Stimulated activated CD4-positive, alpha-beta T cell treated with anti-CD3 and anti-CD28 coated beads, Interleukin-2, amount 100 ng/mL, for 24 hours (primary cell): ENCODE measurements at places on chromosomes 3 and 15.

GRCh38 chr3:59126446-59126845 lies 76.6 kb upstream of the CFAP20DC start:
- no peak for DNase-seq

GRCh38 chr3:23271876-23272741 lies 69.0 kb downstream of the UBE2E2 start:
- no peak for DNase-seq

- no peak for DNase-seq
Observed at GRCh38 chr3:144497452-144497851, 525.8 kb downstream of the DIPK2A start.

GRCh38 chr3:131216801-131217200 lies 164.8 kb upstream of the NUDT16 start:
- no peak for DNase-seq

- no peak for DNase-seq
Observed at GRCh38 chr3:187447737-187448136, 79.6 kb downstream of the RTP4 start.

DNA sequence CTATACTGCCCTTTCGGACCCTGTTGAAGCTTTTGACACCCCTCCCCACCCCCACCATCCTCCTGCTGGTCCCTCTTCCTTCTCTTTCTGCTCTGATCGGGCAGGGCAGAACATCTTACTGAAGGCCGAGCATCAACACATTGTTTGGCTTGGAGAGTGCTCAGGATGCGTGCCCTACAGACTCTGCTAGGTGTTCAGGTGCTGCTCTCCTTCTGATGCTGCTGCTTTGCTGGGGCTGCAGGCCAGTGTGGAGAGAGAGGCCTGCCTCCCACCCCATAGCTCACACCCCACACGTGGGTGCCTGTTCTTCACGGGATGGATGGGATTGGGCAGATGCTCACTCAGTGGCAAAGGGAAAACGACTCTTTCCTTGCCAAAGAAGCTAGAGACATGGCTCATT lies 89.8 kb upstream of the ONECUT1 start:
- no peak for DNase-seq

- no peak for DNase-seq
Observed at GRCh38 chr15:95279277-95280019, 1048.1 kb downstream of the MCTP2 start.

DNA sequence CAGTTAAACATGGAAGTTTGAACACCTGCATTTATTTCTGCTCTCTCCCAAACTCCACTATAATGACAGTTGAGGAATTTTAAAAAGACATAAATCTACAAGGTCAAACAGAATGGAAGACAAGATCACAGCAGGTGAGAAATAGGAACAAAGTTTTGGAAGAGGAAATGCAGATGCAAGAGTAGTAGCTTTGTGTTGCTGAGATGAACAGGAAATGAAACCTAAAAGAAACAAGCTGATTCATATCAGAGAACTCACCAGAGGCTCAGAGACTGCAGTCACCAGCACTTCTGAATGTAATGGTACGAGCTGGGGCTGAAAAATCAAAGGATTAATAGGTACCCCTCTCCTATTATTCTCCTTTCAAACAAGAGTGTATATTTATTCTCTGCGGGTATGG lies 459.9 kb downstream of the RAP2B start:
- DNase-seq, result no peak

DNA sequence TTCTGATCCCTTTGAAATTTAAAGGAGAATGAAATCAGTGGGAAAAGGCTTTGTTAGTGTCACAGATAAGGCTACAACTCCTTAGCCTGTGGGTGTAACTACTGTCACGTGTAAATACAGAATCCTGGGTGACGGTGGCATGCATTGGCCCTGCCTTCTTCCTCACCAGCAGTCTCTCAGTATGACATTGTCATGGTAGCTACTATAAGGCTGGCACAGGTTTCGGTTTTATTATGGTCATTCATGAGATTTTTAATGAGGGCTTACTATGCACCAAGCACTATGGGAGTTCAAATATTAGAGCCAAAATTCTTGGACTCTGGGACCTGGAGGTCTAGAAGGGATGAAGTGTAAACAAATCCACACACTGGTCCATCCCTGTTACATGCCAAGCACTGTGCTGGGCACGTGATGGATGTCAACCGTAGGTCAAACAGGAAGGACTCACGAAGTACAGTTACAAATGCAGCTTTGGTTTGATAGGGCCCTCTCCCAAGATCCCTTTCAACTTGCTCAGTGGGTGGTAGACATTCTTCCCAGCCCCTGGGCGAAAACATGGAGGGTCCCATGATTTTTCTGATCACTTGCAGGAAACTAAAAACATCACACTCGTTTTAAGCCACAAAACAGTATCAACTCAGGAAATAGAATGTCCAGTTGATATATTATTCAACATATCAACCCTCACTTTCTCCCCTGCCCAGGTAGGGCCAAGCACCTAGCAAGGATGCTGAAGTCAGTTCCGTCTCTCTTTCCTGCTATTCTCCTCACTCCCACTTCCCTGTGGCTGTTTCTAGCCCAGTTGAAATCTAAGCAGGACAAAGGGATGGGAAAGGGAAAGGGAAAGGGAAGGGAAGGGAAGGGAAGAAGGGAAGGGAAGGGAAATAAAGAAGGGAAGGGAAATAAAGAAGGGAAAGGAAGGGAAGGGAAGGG lies 25.3 kb downstream of the BFSP2 start:
- no peak for DNase-seq

GRCh38 chr15:73931441-73931840 lies 5.2 kb downstream of the LOXL1 start:
- no peak for DNase-seq

- DNase-seq, result no peak
Observed at GRCh38 chr3:54122324-54123002, at the start of gene CACNA2D3. TSS of gene CACNA2D3 (plus strand) at chr3:54122552.

DNA sequence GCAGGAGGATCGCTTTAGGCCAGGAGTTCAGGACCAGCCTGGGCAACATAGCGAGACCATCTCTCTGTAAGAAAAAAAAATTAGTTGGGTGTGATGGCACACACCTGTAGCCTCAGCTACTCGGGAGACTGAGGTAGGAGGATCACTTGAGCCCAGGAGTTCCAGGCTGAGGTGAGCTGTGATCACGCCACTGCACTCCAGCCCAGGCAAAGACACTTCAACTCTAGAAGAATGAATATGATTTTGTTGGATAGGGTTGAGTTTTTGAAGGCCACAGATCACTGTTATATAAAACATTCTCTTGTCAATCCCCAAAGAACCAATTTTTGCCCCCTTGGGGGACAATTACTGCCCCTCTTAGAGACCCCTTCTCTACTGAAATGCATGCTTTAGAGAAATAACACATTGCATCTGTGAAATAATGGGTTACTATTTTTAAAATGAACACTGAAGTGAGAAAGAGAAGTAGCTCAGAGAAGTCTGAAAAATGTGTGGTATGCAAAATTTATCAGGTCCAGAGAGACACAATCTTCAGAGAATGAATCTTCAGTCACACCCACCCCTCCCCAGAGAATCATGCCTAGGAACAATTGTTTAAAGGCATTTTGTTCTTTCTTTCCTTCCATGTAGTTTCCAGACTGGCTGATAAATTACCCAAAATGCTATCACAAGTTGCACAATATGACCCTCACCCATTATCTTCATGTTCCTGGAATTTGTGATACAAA lies 42.7 kb downstream of the METTL6 start:
- no peak for DNase-seq

- DNase-seq, result no peak
Observed at GRCh38 chr3:50575372-50575771, 6.0 kb downstream of the HEMK1 start.

- no peak for DNase-seq
Observed at GRCh38 chr15:38531509-38531908, 33.1 kb downstream of the RASGRP1 start.

- no peak for DNase-seq
Observed at GRCh38 chr3:105649480-105649879, 219.3 kb downstream of the CBLB start.

- DNase-seq, result no peak
Observed at GRCh38 chr15:96353930-96354730, 23.6 kb downstream of the NR2F2 start.

DNA sequence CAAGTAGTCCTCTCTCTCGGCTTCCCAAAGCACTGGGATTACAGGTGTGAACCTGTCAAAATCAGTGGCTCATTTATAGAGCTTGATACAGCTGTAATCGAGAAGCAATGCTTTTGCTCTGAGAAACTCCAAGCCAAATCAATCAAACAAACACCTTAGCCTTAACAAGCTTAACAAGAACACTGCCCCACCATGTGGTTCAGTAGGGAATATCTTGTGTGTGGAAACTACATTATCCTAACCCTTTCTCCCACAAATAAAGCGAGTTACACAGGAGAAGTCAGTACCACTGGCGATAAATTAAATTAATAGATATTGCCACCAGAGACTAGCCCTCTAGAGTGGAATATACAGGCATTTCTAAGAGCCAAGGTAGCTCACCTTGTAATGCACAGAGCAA lies 13.9 kb downstream of the CDAN1 start:
- no peak for DNase-seq

DNA sequence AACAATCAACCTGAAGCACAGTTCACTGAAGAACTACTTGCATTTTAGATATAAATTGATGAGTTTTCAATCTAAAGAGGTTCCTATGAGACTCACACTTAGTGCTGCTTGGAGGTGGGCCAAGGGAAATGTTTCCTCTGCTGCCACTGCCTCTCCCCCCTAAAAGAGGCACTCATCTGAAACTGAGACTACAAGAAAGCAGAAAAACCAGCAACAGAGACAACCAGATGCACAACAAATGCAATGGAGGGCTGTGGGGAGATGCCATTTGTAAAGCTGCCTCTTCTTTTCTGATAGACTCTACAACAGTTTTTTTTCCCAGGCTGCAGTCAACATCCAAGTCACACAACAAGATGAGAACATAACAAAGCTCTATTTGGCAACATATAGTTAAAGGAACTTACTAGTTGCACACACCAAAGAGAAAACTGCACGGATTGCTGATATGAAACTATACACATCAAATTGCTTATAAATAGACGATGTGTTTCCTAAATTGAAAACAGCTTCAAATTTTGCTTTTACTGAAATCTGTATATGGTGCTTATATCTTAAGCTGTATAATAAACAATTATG lies 11.0 kb downstream of the TSPAN3 start:
- no peak for DNase-seq

DNA sequence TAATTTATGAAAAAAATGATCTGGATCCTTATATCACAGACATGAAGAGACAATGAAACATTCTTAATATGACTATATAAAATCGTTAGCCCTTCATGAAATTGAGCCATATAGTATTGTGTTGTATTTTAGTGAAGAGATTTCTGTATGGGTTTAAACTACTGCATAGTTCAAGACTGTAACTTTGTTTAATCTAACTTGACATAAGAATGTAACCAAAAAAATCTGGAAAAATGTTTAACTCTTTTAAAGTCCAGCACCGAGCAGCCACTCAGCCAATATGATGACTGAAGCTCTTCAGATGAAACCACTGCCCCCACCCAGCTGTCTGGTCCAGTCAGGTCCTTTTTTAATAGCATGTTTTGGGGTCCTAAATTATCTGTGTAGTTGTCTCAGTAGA lies 4.9 kb downstream of the NANOGP8 start:
- no peak for DNase-seq

GRCh38 chr15:64580696-64581407 lies 120.5 kb downstream of the ZNF609 start:
- DNase-seq, result no peak

- DNase-seq, result no peak
Observed at GRCh38 chr3:42707620-42708355, 5.2 kb upstream of the HHATL start.

DNA sequence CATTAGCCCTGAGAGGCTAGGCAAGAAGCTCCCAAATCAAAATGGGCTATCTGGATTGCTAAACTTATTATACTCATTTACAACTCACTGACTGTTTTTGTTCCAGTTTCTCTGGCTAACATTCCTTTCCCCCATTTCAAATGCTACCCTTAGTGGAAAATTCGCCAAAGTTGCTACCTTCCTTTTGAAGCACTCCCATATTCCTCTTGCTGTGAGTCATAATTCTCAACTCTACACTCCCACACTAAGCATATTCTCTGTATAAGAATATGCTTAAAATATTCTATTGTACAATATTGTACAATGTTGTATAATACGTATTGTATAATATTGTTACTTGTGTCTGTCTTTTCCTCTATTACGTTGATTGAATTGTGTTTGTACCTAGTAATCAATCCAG lies 398.6 kb downstream of the PYDC2 start:
- no peak for DNase-seq

GRCh38 chr15:59335207-59335786 lies 37.4 kb downstream of the MYO1E start:
- no peak for DNase-seq

GRCh38 chr15:56341201-56341600 lies 24.0 kb upstream of the TEX9 start:
- DNase-seq, result no peak

DNA sequence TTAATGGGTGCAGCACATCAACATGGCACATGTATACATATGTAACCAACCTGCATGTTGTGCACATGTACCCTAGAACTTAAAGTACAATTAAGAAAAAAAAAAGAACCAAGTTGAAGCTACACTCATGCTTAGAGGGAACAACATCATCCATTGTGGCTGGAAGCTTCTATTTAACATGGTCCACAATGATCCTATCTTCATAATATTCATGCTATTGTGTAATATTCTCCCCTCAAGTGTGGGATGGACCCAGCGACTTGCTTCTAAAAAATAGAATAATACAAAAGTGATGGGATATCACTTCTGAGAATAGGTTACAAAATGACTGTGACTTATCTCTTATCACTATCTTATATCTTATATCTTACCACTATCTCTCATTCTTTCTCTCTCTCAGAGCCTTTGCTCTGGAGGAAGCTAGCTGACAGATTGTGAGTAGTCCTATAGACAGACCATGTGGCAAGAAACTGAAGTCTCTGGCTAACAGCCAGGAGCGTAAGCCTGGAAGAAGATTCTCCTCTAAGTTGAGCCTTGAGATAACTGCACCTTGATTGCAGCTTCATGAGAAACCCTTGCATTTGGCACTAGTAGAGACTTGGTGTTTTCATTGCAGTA lies 198.5 kb upstream of the MRPL3 start:
- DNase-seq, result no peak

DNA sequence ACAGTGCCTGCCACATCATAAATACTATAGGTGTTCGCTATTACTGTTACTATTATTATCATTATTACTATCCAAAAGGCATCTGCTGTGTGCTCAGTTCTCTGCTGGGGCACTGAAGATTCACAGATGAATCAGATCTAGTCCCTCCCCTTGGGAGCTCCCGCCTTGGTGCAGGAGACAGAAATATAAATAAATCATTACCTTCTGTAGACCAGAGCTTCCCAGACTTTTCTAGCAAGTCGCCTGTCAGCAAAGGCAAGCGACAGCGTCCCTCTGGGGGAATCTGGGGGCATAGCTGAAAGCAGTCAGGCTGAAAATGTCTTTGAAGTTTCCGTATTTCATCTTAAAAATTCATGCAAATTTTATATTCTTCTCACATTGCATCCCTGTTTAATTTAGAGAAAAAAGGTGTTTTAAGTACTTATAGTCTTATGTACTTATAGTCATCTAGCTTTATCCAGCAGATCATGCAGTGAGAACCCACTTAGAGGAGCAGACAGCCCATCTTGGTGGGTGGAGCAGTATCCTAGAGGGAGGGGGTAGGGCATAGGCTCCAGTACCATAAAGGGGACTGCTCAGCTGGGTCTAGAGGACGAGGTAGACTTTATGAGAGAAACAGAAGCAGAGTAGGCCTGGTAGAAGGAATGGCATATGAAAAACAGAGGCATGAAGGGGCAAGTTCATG lies 10.4 kb upstream of the BRPF1 start:
- no peak for DNase-seq
